Right lobe of liver (tissue), 6 donors: ENCODE measurements at places on chromosomes 13 and 19. TPM values are rescaled to one million over a fixed set of nuclear protein-coding genes. Genes with fewer than 3 reads are reported as not detected.

DNA sequence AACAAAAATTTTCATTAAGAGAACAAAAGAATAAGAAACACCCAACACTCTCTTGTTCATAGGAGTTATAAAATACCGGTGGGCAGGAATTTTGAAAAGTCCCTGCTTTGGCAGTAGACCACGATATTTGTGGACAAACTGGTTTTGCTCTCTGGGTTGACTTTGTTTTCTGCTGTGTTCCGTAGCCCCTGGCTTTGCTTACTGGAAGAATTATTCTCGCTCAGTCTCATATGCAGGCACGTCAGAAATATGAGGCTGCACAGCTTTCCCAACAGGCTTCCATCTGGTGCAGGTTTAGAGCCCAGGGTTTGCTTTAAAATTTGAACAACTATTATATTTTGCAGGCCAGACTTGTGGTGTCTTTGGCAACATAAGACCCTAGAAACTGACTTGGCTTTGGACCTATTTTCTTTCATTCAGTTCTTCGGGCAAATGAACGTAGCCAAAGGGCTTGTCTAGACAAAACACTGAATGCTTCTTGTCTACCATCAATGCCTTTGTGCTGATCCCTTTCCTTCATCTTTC lies 2012.6 kb downstream of the PCDH9 start:
- no peaks in the 10 kb centered on the region for H3K36me3 ChIP-seq
- H3K27ac ChIP-seq: no peak overlapping the region
- DNase-seq: no peak
- H3K4me1 ChIP-seq: no peaks in the 10 kb centered on the region

GRCh38 chr13:74037762-74038161 lies 96.4 kb downstream of the KLF12 start:
- no peaks in the 10 kb centered on the region for H3K4me1 ChIP-seq
- no peak overlapping the region for H3K27ac ChIP-seq
- no peaks in the 10 kb centered on the region for H3K36me3 ChIP-seq
- no peaks in the 10 kb centered on the region for H3K27me3 ChIP-seq

Gene MCEMP1
- total RNA-seq: 0.20 TPM

GRCh38 chr19:17754634-17755442 lies 3.6 kb downstream of the FCHO1 start:
- no peaks in the 10 kb centered on the region for H3K36me3 ChIP-seq
- H3K27ac ChIP-seq: no peak overlapping the region
- no peaks in the 10 kb centered on the region for H3K4me1 ChIP-seq
- H3K4me3 ChIP-seq: no peak overlapping the region

Gene VSTM2B
- not detected for total RNA-seq

DNA sequence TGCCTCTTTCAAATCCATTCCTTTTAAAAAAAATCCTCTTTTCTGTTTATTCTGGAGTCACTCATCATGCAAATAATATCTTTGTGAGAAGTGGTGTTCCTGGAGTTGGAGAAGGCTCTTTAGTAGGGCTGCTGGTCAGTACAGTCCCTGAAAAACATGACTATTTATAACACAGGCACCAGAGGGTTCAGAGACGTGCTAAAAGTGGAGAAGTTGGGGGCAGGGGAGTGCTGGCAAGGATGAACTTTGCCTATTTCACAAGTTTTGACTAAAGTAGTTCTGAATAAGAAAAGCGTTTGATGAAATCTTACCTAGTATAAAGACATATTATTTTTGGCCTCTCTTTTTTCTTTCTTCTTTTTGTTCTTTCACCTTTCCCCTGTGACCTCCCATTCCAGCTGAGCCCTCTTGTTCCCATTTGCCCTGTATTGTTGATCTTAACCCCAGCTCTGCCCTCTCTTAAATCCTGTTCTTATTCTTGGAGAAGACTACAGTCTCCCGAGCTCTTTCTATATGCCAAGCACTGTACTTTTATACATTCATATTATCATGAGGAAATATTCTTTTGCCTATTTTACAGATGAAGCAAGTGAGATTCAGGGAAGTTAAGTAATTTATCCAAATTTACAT lies 129.1 kb downstream of the TM9SF2 start:
- no peak for DNase-seq
- H3K27me3 ChIP-seq: no peaks in the 10 kb centered on the region
- H3K27ac ChIP-seq: no peak overlapping the region
- no peak overlapping the region for H3K4me3 ChIP-seq
